Fibroblast of the aortic adventitia (primary cell): ENCODE measurements at places on chromosomes 1 and 21. TPM values are rescaled to one million over a fixed set of nuclear protein-coding genes. Genes with fewer than 3 reads are reported as not detected.

- peak; percentile 60 for DNase-seq
Observed at GRCh38 chr1:192809307-192810252, 741 bp downstream of the RGS2 start.

The ITGB2 gene
- total RNA-seq = 0.09 TPM in 1 of 2 replicates, not detected in the other

The DNALI1 gene
- 7.4 and 13.7 TPM in 2 replicates for total RNA-seq

DNA sequence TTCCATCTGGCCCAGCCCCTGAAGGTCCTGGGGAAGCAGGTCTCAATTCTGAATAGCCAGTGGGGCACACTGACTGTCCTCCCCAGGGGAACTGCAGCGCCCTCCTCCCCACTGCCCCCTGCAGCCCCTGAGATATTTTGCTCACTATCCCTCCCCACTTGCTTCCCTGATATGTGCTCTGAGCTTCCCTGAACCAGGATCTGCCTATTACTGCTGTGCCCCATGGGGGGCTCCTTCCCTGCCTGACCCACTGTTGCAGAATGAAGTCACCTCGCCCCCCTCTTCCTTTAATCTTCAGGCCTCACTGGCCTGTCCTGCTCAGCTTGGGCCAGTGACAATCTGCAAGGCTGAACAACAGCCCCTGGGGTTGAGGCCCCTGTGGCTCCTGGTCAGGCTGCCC lies 89.8 kb downstream of the PTPRU start:
- no peak for DNase-seq

DNA sequence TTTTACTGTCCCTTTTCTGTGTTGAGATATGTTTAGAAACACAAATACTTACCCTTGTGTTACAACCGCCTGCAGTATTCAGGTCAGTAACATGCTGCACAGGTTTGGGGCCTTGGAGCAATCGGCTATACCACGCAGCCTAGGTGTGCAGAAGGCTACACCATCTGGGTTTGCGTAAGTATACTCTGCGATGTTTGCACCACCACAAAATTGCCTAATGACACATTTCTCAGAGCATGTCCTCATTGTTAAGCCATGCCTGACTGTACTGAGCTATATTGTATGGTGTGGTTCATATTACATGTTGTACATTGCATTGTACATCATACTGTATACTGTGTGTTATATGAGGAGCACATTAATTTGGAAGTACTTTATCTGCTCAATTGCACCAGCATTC lies 247.4 kb downstream of the RHOU start:
- no peak for DNase-seq

The ZC3H11A gene
- 108 and 166 TPM in 2 replicates for total RNA-seq

- DNase-seq = no peak
Observed at GRCh38 chr1:174218983-174219382, 59.7 kb downstream of the RABGAP1L start.

DNA sequence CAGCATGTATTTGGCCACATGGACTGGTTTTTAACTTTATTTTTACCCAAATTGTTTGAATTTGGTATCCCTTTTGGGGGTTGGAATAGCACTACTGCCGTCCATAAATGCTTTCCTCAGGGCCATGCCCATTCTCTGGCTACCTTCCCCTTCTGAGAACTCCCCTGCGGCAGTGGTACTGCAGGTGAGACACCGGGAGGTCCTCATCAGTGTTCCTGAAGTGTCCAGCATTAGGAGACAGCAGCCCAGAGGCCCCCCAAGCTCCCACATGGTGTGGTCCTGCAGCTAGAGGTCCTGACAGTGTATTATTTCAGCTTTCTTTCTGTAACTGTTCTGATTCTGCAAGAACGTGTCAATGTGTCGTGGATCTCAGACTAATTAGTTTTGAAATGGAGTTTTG lies 8.9 kb downstream of the LMO4 start:
- no peak for DNase-seq

The LORICRIN gene
- not detected in 2 replicates for total RNA-seq

GRCh38 chr1:210787800-210788199 lies 346.1 kb downstream of the KCNH1 start:
- no peak for DNase-seq

DNA sequence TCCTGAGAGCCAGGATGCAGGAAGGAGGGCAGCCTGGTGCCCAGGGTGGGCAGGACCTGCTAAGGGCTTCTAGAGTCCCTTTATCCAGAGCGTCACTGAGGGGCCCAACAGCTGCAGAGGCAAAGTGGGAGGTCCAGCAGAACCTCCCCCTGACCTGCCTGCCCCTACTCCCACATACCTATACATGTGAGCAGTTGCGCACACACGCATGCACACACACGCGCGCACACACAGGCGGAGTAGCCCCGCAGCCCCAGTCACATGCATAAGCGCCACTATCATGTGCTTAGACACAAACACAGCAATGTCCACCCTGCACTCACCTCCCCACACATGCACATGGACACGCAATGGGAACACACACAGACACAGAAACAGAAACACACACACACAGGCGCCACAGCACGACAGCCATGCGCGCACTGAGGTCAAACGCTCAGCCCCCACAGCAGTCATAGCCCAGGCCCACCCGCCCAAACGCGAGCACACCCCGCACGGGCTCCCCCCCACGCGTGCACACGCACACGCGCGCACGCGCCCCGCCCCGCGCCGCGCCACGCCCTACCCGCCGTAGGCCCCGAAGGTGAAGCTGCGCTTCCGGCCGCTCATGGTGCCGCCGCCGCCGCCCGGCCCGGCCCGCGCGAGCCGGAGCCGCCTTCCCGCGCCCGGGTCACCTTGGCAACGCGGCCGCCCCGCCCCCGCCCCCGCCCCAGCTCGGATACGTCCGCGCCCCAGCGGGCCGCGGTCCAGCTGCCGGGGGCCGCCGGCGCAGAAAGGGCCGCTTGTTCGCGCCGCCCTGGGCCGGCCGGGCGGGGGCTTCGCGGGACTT lies 17.7 kb downstream of the RAP1GAP start:
- DNase-seq = no peak

- no peak for DNase-seq
Observed at GRCh38 chr1:8986814-8987190, 39.4 kb downstream of the SLC2A7 start.

The DRAM2 gene
- total RNA-seq = 48.3 and 60.9 TPM in 2 replicates

The COL11A1 gene
- total RNA-seq = 0.45 and 49.6 TPM in 2 replicates

The RYR2 gene
- 0.25 TPM in 1 of 2 replicates, not detected in the other for total RNA-seq

DNA sequence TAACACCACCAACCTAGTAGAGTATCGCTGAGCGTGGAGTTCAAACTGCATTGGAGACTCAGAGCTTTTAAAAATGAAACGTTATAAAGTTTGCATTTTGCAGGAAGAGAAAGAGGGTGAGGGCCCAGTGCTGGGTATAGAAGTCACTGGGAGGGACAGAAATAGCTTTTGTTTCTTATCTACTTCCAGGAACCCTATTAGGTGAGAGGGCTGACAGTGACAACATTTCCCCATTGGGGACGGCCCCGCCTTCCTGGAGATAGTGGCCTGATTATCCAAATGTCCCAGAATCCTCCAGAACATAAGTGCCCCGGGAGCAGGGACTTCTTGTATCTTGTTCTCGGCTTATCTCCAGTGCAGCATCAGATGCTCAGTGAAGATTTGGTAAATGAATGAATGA lies 574.9 kb downstream of the PTPRU start:
- no peak for DNase-seq

- DNase-seq = peak; percentile 25
Observed at GRCh38 chr1:39646232-39647081, 7.0 kb upstream of the HEYL start.

GRCh38 chr1:201059871-201060555 lies 36.5 kb upstream of the KIF21B start:
- DNase-seq = peak; percentile 7

- DNase-seq = no peak
Observed at GRCh38 chr1:19617376-19617775, 26.7 kb upstream of the NBL1 start.

GRCh38 chr1:216028631-216029030 lies 394.6 kb downstream of the USH2A start:
- no peak for DNase-seq

DNA sequence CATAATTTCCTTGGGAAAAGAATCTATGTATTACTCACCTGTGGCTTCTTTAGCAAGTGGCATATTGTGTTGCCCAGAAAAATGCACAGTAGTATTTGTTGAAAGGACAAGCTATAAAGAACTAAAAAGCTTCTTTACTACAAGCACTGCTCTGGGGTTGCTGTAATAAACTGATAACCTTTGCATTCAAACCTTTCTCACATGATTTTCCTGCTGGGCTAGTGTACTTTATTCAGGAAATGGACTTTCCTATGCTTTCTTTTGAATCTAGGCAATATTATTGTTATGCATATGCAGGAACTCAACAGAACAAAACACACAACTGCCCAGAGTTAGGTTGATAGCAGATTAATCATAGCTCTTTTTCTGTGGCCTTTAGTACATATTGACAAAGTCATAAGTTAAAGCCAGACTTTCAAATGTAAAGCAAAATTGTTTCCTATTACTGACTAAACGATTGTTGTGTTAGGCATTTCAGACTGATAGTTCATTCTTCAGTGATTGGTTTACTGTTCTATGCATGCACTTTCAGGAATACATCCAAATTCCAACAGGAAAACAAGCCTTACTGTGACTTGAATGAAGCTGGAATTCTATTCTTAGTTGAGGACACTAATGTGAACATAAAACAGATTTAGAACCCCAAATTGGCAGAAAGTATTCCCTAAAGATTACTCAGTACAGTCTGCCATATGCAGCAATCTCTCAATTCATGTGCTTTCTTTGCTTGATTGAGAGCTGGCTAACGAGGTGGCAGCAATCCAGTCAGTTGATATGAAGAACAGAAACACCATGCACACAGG lies 564.3 kb upstream of the NEGR1 start:
- no peak for DNase-seq

DNA sequence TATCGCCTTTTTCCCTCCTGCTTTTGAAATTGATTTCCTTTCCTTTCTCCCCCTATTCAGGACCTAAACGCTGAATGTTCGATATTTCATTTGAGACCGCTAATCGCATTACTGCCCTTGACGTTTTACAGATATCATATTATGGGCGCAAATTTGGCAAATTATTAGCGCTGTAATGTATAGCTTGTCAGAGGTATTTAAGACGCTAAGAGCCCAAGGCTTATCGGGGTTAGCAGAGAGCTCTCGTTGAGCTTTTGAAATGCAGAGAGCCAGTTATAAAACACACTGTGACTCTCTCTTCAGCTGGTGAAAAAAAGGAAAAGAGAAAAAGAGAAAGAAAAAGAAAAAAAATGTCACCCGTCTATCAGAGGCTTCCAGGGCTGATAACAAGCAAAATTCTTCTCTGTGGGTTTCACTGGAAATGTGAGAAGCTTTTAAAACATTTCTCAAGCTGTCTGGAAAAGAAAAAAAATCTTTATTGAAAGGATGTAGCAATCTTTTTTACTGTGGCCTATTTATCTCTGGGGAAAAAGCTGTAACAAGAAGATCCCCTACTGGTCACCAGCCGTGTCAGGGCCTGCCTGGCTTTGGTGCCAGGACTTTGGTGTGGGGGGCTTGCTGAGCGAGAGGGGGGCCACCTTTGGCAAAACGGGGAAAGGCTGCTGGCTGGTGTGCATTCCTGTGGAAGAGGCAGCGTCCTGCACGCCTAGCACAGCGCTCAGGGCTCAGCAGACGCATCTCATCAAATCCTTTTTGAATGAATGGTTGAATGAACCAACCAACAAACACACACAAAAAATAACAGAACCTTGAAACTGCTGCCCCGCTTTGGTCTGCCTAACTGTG lies 119.8 kb downstream of the RNF220 start:
- DNase-seq = no peak
